Activated CD8-positive, alpha-beta T cell treated with anti-CD3 and anti-CD28 coated beads for 36 hours (primary cell): ENCODE measurements at places on chromosomes 3 and 15. TPM values are rescaled to one million over a fixed set of nuclear protein-coding genes. Genes with fewer than 3 reads are reported as not detected.

DNA sequence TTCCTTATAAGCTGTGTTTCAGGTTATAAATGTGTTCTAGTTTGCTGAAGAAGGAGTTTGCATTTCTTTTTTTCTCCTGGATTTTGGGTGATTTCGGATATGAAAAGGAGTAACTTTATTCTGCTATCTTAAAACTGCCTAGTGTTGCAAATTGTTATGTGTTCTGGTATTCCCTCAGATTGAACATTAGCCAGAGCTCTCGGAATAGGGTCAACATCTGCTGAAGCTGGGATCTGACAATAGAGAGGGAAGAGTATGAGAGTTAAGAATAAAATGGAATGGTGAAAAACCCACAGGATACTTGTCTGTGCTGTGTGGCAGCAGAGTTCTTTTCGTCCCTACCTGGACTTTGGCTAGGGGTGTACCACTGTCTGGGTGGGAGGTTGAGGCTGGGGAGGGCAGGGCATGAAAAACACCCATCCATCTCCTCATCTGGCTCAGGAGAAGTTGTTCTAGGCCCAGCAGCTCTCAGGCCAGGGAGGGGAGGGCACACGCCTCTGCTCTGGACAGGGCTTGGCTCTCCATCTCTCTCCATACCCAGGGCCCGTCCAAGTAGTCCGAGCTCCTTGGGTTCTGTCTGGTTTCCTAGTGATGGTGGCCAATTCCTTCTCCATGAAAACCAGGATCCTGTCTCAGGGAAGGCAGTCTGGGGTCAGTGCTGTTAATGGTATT, 13.2 kb downstream of the SPSB4 start:
- DNase-seq, result no peak

GRCh38 chr15:68830141-68830785, 9.6 kb upstream of the ANP32A start:
- peak; percentile 54 for DNase-seq

- no peak for DNase-seq
These were observed 1025.0 kb downstream of the ZPLD1 start for GRCh38 chr3:103459815-103460214.

GRCh38 chr15:90710436-90711027, 6.6 kb upstream of the BLM start:
- DNase-seq, result no peak

- no peak for DNase-seq
These were observed 180.9 kb downstream of the SUCNR1 start for GRCh38 chr3:152054315-152054714.

DNA sequence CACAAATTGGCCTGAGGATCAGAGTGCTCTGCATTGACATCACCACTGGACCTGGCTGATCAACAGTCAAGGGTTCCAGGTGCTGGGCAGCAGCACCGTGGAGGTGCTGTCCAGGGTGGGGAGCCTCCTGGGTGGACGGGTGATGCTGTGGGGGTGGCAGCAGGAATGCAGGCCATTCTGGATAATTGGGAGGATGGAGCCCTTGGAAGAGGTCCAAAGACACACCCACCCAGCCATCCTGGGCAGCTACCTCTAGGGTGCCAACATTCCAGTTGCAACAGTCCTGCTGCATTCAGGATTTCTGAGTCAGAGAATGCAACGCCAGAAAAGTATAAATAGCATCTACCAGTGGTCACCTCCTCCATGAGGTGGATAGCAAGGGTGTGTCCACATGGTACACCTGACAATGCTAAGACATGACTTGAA, 26.8 kb downstream of the STARD5 start:
- no peak for DNase-seq

DNA sequence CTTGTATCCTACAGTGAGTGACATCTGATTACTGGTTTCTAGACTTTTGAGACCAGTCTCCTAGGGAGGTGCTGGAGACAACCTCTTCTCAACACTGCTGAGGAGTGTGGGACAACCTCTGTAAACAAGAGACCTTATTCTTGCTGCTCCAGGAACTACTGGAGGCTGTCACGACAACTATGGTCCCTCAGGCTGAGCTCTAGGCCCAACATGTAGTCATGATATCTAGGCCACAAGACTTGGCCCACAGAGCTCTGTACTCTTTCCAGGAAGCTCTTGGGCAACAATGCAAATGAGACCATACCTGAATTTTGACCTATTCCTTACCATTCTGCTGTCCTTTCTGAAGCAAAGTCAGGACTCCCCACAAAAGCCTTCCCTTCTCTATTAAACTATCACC, 24.3 kb upstream of the HEG1 start:
- DNase-seq, result no peak

DNA sequence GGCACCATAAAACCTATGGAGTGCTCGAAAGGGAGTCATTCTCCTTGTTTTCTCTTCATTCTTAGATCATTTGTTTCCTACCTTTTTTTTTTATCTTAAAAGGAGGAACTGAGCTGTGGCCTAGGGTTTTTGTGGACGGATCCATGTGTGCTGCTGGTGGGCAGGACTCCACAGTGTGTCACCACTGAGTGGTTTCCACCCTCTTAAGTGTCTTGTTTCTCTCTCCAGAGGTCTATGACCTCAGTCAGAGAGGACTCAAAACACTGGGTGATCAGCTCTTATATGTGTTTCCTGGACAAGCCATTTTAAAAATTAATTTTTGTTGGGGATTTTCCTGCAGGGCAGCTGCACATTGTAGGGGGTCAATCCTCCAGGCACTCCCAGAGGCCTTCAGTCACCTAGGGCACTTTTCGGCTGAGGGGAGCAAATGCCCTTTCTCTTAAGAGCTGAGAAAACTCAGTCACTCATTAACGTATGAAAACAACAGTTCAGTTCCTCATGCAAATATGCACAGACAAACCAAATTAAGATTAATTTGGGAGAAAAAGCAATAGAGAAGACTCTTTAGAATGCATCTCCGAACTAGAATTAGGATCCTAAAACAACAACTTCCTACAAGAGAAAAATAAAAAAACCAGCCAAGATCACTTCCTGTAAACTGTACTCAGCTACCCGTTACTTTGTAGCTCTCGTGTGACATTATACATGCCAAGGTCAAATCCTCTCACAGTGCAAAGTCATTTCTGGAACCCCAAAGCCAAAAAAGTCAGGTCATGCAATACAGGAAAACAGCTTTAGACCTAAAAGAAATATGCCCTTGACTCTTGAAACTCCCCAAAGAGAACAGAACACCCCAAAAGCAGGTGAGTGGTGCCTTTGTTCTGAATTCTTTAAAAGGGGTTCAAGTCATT, 27.6 kb upstream of the FAM3D start:
- DNase-seq, result no peak

GRCh38 chr3:71087143-71088018, 496.1 kb downstream of the FOXP1 start:
- DNase-seq, result peak; percentile 71

DNA sequence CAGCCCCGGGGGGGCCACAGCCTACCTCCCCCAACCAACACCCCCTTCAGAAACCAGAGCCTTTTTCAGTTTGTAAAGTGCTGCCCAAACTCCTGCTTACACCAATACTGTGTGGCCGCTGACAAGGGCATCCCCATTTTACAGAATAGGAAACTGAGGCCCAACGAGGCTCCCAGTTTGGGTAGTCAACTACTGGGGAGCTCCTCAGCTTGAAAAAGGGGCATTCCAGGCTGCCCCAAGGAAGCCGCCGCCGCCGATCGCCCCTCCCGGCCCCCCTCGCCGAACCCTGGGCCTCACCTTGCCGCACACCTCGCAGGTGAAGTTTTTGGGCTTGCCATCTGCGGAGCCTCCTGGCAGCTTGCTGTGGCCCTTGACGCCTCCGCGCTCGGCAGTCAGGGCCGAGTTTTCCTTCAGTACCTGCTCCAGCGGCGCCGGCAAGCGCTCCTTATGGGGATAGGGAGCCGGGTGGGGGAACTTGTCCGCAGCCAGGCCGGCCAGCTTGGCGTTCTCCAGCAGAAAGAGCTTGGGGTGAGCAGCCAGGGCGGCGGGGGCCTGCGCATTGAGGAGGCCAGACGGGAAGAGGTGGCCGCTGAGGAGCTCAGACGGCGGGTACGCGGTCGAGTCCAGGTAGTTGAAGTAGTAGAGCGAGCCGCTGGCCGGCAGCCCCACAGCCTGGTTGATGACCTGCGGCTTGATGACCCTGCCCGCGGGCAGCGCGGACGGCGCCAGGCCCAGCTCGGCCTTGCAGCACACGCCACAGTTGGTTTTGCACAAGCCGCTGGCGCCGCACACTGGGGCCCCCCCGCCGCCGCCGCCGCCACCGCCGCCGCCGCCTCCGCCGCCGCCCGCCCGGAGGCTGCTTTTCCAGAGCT, 1.4 kb downstream of the FEZF2 start:
- DNase-seq, result no peak

DNA sequence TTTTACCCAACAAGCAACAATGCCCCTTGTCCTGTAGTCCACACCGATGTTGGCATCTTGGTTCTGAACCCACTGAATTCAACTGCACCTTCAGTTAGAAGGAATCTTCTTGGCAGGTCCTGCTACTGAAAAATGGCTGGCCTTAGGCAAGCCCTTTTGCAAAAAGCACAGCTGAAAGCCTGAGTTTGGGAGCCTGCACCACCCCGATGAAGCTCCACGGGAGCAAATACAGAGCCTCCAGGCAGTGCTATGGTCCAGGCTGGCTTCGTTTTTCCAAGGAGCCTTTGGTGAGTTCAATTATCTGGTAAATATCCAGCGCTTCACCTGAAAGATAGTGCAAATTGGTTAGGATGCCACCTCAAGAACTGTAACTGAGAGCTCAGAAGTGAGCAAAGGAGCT, 18.1 kb downstream of the POLG start:
- no peak for DNase-seq

GRCh38 chr15:47955021-47955420, 165.8 kb upstream of the SLC24A5 start:
- DNase-seq, result no peak

Gene PDZRN3
- total RNA-seq, result not detected

Gene PXK
- total RNA-seq, result 22.2 TPM
